ENCODE measurements at places on chromosomes 6 and 20. TPM values are rescaled to one million over a fixed set of nuclear protein-coding genes. Genes with fewer than 3 reads are reported as not detected.

DNA sequence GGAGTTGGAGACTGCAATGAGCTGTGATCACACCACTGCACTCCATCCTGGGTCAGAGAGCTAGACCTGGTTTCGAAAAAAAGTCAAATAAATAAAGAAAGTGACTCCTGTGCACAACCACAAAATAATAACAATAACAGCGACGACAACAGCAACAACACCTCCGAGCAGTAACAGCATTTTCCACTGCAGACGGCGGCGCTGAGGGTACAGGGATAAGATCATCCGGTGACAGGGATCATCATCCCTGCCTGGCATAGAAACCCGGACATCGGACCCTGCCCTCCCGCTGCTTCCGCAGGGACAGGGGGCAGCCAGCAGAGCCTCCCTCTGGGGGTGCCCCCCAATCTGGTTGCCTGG, 11.5 kb downstream of the SRXN1 start:
- DNase-seq: no peak

DNA sequence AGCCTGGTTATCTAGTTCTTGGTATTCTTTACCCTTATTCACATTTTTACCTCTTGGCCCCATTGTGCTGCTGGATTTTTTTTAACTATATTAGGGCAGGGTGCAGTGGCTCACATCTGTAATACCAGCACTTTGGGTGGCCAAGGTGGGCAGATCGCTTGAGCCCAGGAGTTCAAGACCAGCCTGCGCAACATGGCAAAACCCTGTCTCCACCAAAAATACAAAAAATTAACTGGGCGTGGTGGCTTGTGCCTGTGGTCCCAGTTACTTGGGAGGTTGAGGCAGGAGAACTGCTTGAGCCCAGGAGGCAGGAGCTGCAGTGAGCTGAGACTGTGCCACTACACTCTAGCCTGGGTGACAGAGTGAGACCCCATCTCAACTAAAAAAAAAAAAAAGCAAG, 12.2 kb upstream of the TAF8 start:
- DNase-seq: no peak

- DNase-seq: no peak
Measured at GRCh38 chr20:37364013-37364926, 18.3 kb downstream of the SRC start.

Gene TRIM10
- not detected for total RNA-seq

GRCh38 chr20:46588532-46589511, 38.4 kb upstream of the OCSTAMP start:
- DNase-seq: no peak

Gene CRISP3
- not detected for total RNA-seq

DNA sequence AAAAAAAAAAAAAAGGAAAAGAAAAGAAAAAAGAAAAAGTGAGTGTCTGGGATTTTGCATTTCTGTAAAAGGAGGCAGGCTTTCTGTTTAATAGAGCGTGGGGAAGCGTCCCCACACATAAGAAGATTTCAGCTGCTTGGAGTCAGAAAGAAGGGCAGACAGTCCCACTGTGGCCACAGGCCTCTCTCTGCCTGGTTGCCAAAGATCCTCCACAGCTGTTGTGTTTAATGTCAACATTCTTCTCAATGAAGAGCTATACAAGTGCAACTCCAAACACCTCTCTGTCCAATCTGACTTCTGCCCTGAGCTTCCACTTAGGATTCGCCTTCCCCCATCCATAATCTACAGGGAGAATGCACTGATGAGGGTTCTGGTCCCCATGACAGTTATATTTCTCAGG, 64.3 kb upstream of the MLN start:
- no peak for DNase-seq

- peak; percentile 8 for DNase-seq
Measured at GRCh38 chr20:40651151-40651550, 37.9 kb downstream of the MAFB start.

GRCh38 chr6:139154881-139155547, 20.1 kb downstream of the HECA start:
- DNase-seq: peak; percentile 67

DNA sequence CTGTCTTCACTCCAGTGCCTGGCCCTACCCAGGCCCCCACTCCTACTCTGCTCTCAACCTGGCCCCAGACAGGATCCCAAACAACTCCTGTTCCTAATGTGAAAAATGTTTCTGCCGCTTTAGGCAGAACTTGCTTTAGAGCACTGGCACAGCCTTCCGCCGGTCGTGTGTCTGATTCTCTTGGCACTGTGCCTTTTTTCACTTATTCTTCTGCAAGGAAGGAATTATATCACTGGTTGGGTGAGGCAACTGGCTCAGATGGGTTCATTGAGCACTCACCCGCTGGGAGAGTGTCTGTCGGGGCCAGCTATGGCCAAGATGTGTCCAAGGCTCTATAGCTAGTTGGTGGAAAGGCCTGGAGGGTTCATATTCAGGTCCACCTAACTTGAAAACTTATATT, 33.6 kb upstream of the HLA-A start:
- DNase-seq: no peak

Gene LIN28B
- total RNA-seq: not detected

DNA sequence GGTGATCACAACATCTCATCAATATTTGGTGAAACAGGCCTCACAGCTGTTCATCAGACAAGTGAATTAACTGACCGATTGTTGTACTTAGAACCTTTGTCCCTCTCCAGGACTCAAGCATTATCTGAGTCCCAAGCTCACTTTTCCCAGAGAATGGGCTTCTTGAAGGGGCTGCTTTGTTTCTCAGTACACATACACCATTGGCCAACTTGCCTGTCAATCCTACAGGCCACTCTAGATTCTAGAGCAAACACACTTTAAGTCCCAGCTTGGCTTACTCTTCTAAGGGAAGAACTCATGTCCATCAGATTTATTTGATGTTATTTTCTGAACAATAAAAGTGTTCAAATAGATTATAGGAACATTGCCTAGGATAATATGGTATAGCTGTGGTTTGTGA, 249.5 kb downstream of the BCKDHB start:
- DNase-seq: no peak

GRCh38 chr6:126176282-126176681, 163.6 kb upstream of the CENPW start:
- DNase-seq: peak; percentile 14

DNA sequence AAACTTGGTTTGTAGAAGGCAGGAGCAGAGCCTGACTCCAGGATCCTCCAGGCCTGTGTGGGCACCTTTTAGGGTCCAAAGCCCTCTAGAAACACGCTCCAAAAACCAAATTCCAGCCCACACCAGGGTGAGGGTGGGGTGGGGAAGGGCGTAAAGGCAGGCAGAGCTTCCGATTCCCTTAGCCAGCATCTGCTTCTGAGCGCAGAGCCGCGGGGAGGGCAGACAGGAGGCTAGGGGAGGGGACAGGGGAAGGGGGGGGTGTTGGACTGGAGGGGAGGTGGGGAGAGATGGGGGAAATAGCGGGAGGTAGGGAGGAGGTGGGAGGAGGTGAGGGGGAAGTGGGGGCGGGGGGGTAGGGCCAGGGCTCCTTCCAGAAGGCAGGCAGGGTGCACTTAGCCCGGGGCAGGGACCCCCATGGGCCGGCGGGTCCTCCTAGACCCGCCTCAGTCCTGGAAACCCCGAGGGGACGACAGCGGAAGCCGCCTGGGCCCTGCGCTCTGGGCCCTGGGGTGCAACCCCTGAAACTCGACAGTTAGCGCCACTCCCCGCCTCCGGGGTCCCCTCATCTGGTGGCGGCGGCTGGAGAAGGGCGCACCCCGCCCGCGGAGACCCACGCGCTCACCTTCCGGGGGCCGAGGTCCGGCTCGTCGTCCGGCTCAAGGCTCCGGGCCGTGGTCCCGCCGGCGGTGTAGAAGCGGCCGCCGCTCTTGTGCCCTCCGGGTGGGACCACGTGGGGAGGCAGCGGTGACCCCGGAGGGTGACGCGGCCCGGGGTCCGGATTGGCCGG, 22.0 kb upstream of the FRMD1 start:
- no peak for DNase-seq

- DNase-seq: no peak
Measured at GRCh38 chr20:33079259-33079658, at the start of gene BPIFB4. Gene BPIFB4 (plus strand): TSS chr20:33079643. CDS start chr20:33081527, 1,884 bp downstream.

DNA sequence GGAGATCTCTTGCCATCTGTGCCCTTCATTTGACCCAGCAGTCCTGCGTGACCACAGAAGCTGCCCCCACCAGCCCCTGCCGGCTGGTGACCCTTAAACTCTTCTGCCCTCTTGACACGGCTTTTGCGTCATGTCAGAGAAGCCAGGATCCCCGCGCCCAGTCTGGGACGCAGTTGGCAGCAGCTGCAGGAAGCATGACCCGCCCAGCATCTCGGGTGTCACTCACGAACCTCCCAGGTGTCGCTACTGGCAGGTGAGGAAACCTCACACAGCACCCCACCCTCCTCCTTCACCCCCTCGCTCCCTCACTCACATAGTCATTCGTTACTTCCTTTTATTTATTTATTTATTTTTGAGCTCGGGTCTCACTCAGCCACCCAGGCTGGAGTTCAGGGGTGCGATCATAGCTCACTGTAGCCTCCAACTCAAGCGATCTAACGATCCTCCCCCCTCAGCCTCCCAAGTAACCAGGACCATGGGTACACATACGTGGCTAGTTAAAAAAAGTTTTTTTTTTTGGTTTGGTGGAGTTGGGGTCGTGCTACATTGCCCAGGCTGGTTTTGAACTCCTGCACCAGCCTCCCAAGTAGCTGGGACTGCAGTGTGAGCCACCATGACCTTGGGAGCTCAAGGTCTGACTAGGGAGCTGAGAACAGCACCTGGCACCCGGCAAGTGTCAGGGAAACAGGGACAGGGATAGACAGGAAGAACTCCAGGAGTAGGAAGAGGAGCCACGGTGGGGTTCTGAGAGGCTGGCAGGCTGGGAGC, 14.1 kb upstream of the SPDEF start:
- DNase-seq: no peak

Gene SLC24A3
- not detected for total RNA-seq

GRCh38 chr6:1618311-1619097, 8.8 kb downstream of the FOXC1 start:
- DNase-seq: no peak

Gene SLC22A7
- total RNA-seq: not detected

Gene NTSR1
- 0.56 TPM for total RNA-seq

- DNase-seq: no peak
Measured at GRCh38 chr6:17771609-17772008, 64.9 kb upstream of the NUP153 start.

GRCh38 chr6:2765896-2766766, 938 bp downstream of the WRNIP1 start:
- peak; percentile 30 for DNase-seq

GRCh38 chr20:50053362-50054230, 59.4 kb downstream of the UBE2V1 start:
- DNase-seq: no peak

GRCh38 chr6:36252005-36252404, 17.9 kb upstream of the PNPLA1 start:
- DNase-seq: no peak

Gene YWHAB
- total RNA-seq: 78.0 TPM

Gene ARMH2
- total RNA-seq: not detected

Gene GTSF1L
- not detected for total RNA-seq

DNA sequence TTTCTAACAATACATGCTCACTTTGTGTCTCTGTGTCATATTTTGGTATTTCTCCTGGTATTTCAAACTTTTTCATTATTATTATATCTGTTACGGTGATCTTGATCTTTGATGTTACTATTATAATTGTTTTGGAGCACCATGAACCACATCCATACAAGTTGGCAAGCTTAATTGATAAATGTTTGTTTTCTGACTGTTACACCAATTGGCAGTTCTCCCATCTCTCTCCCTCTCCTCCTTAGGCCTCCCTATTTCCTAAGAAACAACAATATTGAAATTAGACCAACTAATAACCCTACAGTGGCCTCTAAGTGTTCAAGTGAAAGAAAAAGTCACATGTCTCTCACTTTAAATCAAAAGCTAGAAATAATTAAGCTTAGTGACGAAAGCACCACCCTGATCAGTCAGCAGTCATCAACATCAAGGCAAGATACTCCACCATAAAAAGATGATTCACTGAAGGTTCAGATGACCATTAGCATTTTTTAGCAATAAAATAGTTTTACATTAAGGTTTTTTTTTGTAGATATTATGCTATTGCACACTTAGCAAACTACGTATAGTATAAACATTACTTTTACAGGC, 61.5 kb downstream of the IBTK start:
- DNase-seq: no peak

DNA sequence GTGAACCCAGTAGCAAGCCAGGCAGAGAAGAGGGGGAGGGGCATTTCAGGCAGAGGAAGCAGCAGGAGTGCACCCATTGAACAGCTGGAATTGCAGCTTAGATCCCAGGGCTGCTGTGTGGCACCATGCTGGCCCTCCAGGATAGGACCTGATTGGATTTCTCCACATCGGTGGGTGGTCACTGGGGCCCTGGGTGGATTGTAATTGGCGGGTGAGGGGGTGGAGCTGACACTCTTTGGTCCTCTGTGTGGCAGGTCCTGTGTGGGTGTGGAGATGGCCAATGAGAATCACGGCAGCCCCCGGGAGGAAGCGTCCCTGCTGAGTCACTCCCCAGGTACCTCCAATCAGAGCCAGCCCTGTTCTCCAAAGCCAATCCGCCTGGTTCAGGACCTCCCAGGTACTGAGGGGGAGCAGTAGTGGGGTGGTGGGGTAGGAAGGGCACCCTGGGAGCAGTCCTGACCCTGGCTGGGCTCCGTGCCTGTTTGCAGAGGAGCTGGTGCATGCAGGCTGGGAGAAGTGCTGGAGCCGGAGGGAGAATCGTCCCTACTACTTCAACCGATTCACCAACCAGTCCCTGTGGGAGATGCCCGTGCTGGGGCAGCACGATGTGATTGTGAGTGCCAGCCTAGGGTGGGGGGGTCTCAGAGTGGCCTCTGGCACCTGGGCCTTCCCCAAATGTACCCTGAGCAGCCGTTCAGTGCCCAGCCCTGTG, 4.4 kb downstream of the PCIF1 start:
- DNase-seq: no peak

Gene NDUFAF4
- 13.9 TPM for total RNA-seq

DNA sequence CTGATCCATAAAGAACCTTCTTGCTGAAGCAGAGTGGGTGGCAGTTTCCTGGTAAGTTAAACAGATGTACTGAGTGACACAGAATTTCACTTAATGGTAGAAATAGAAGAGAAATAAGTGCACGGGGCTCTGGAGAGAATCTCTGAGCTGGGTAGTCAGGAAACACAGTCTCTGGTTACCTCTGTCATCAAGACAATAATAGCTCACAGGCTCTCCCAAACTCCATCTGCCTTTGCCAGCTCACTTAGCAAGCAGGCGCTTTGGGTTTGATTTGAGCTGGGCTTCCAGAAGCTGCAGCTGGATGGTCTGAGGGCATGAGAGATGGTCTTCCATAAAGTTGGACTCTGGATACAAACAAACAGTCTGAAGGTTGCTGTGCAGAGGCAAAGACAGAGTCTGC, 39.6 kb upstream of the PRSS35 start:
- no peak for DNase-seq

GRCh38 chr20:35306931-35307517, 14.8 kb upstream of the FAM83C start:
- DNase-seq: peak; percentile 84

GRCh38 chr6:84554074-84554473, 210.3 kb downstream of the TBX18 start:
- DNase-seq: peak; percentile 8

Gene SLC26A8
- not detected for total RNA-seq

GRCh38 chr20:19688031-19688806, 69.8 kb upstream of the RIN2 start:
- DNase-seq: peak; percentile 92

Gene GPR6
- not detected for total RNA-seq

- peak; percentile 4 for DNase-seq
Measured at GRCh38 chr6:156150391-156150790, 626.8 kb upstream of the ARID1B start.

GRCh38 chr6:56065408-56065807, 182.0 kb downstream of the COL21A1 start:
- DNase-seq: no peak

Gene MCHR2
- total RNA-seq: not detected

- no peak for DNase-seq
Measured at GRCh38 chr6:15672291-15672690, 9.5 kb upstream of the DTNBP1 start.

All from IMR-90 (cell line).